NCI-H1694 treated with DMSO at 0.1 percent for 48 hours (cell line): ENCODE measurements at places on chromosomes 4 and X.
A peak's percentile ranks its signal among the peaks of the same experiment; 100 is the strongest.

GRCh38 chrX:119755981-119756533 is 2.3 kb upstream of the SOWAHD start:
- DNase-seq: no peak

DNA sequence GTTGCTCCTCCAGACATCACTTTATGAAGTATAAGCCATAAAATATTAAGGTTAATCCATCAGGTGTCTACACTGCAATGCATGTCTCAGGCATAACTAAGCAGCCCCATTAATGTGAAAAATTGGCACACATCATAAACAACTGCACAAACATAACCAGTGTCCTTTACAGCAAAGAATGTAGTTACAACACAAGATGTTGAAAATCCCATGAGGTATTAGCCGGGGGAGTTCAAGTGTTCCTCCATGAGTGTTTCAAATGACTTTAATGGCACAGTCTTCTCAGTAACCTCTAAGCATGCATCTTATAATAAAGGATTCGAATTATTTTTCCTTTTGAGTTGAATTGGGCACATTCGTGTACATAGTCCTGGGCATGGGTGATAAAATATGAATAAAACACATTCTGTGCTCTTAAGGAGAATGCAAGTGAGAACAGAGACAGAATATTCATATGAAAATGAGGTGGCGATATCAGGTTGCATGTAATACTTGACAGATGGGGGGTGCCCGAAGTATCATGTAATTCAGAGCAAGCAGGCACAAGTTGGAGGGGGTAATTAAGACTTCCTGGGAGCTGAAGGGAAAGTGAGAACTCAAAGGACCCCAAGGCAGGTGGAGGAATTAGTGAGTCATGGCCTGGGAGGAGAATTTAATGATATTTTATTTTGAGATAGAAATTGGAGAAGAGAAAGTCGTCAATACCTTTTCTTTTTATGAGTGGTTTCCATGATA is 18.2 kb upstream of the VCX2 start:
- DNase-seq: no peak

DNA sequence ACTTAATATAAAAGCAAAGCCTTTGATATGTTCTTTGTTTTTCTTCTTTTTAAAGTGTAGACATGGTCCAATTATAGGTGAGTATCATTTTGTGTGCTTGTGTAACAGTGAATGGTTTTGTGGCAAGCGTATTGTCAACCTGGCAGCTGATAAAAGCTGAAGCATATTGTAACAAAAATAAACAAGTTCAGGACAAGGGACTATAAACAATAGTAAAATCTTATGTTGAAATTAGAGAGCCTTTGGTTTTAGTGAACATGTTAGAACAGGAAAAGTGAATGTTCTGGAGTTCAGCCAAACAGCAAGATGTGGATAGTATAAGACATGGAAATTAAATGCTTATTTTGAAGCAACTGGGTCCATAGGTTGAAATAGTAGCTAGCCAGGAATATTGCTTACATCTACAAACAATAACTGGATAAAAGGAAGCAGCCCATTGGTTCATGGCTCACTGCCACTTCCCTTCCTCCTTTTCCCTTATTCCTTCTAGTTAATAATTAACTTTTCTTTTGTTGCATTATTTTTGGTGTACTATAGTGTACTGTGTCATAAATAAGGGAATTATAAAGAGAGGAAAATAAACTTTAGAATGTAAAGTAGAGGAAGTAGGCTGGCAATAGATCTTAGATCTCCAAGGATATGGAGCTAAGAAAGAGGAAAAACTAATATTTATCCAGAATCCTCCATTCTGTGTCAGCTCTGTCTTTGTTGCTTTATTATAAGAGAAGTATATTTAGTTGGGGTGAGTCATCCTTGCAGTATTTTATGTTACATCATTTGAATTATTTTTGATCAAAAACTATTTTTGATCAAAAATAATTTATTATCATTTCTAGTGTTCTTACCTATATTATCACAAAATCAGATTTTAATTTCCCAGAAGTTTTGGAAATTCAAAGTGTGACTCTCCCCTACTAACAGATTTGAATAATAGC is 65.6 kb downstream of the MRPL1 start:
- peak; percentile 2 for DNase-seq

DNA sequence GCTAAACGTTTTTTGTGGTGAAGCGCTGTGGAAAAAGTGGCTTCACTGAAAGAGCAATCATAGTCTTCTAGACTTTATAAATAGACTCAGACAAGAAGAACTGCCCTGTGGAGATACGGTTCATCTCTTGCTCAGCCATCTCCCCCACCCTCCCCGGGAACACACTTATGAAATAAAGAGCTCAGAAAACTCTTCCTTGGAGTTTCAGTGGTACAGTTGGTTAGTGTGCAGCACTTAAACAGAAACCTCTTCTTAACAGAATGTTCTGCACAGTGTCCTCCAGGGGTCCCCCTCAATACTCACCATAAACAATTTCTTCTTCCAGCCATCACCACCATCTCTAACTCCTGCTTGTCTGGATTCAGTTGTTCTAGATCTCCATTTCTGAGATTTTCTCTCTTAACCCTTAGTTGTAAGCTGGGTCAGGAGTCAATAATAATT is 313.0 kb downstream of the ARHGAP10 start:
- no peak for DNase-seq

GRCh38 chr4:28886934-28887333 is 1833.2 kb upstream of the PCDH7 start:
- DNase-seq: no peak

DNA sequence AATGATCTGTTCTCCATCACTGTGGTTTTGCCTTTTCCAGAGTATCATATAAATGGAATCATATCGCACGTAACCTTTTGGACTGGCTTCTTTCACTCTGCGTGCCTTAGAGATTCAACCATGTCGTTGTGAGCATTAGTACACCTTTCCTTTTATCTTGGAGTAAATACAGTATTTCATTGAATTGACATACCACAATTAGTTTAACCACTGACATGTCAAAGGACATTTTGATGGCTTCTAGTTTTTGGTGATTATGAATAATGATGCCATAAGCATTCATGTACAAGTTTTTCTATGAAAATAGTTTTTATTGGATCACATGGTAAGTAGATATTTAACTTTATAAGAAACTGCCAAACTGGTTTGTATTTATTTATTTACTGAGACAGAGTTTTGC is 35.2 kb downstream of the DDX3X start:
- no peak for DNase-seq

GRCh38 chrX:114841051-114841450 is 176.4 kb downstream of the IL13RA2 start:
- no peak for DNase-seq

GRCh38 chr4:148443512-148444295 is 1.5 kb upstream of the NR3C2 start:
- no peak for DNase-seq

GRCh38 chr4:113173793-113174264 is 124.4 kb downstream of the ANK2 start:
- no peak for DNase-seq

- no peak for DNase-seq
These were observed 80.2 kb downstream of the DIAPH2 start for GRCh38 chrX:96764864-96765263.

DNA sequence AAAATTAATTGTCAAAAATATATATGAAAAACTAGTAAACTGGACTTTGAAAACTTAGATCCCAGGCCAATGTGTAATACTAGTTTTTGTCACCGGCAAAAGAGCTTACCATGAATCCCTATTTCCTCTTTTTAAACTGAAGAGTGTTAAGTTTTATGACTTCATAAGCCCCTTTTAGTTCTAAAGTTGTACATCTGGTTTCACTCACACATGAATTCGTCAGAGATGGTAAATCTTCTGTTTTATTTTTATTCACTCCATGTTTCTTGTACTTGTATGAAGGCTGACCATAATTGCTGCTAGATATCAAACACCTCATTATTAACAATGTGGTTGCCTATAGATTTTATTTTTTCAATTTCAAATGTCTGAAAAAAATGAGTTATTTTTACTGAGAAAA is 827.9 kb downstream of the PCDH7 start:
- DNase-seq: no peak

- no peak for DNase-seq
These were observed 4.0 kb upstream of the TMEM156 start for GRCh38 chr4:39036172-39036571.

GRCh38 chr4:182698212-182698611 is 219.0 kb downstream of the DCTD start:
- no peak for DNase-seq

DNA sequence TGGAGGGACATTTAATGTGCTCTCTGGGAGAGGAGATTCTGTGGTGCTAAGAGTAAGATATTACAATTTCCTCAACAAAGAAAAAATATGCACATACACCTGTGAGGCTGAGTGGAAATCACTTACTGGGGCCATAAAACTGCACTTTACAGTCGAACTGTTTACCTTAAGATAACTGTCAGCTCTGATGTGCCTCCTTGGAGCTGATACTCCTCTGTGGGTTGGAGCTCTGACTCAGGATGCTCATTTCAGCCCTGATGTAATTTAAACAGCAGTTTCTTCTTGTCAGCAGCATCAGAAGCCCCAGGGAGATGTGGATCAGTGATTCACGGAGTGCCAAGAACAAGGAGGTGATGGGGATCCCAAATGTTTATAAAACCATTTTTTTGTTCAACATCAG is 241.9 kb upstream of the SFRP2 start:
- no peak for DNase-seq

- DNase-seq: no peak
These were observed 203.3 kb upstream of the JADE1 start for GRCh38 chr4:128606173-128606572.

GRCh38 chrX:150940844-150941495 is 42.2 kb upstream of the HMGB3 start:
- DNase-seq: no peak

DNA sequence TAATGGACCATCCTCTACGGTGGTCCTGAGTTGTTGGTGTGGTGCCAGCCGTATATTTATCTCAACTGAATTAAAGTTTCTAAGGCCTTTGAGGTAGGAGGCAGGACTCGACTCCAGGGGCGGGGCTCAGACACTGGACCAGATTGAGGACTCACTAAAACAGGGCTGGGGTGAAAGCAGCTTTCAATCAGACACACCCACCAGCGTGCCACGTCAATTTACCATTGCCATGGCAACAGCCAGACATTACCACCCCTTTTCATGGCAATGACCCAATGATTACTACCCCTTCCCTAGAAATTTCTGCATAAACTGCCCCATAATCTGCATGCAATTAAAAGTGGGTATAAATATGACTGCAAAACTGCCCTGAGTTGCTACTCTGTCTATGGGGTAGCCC is 6.7 kb upstream of the TLR1 start:
- no peak for DNase-seq

DNA sequence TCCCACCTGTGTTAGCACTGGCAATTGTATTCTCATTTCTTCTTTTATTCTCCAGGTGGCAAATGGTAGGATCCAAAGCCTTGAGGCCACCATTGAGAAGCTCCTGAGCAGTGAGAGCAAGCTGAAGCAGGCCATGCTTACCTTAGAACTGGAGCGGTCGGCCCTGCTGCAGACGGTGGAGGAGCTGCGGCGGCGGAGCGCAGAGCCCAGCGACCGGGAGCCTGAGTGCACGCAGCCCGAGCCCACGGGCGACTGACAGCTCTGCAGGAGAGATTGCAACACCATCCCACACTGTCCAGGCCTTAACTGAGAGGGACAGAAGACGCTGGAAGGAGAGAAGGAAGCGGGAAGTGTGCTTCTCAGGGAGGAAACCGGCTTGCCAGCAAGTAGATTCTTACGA is 176.9 kb downstream of the PTTG2 start:
- no peak for DNase-seq

- DNase-seq: no peak
These were observed 157.6 kb downstream of the DCK start for GRCh38 chr4:71151054-71151453.

DNA sequence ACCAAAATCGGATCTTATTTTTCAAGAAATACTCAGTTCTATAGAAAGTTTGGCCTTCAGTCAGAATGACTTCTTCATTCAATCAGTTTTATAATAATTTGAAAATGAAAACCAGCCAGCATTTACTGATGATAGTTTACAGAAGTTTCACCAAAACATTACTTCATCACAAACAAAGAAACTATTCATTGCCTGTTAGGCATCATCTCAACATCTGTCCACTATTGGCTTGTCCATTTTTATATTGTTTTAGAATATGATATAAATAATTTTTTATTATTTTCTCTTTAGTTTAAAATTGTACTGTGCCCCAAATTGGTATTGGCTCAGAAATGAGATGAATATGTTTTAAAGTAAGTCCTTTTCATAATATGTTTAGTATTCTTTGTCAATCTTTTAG is 38.4 kb downstream of the FAT4 start:
- DNase-seq: no peak

- peak; percentile 56 for DNase-seq
These were observed at the start of gene SCARB2 for GRCh38 chr4:76213415-76214176. SCARB2 (minus strand) TSS chr4:76213824; CDS start chr4:76213543, 281 bp downstream.

DNA sequence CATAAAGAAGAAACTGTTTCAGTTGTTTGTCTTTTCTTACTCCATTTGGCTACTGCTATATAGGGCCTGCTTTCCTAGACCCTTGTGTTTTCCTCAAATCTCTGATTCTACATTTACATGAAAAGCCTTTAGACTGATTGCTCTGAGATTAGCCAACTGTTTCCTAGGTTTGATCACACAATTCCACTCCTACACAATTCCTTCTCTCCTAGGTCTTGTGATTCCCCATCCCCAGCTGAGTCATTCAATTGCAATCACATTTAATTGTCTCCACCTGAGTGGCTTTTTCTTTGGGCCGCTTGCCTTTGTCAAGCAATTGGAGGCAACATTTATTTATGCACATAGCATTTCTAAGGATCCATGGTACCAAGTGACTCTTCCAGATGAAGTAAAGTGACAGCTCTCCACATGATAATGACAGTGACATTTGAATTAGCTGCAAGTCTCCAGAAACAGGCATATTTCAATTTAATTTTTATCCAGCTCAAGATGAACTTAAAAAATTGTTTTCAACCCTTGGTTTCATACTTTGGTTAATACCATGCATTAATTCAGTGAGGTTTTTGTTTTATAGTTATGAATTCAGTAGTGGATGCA is 35.8 kb downstream of the ATXN3L start:
- DNase-seq: no peak

DNA sequence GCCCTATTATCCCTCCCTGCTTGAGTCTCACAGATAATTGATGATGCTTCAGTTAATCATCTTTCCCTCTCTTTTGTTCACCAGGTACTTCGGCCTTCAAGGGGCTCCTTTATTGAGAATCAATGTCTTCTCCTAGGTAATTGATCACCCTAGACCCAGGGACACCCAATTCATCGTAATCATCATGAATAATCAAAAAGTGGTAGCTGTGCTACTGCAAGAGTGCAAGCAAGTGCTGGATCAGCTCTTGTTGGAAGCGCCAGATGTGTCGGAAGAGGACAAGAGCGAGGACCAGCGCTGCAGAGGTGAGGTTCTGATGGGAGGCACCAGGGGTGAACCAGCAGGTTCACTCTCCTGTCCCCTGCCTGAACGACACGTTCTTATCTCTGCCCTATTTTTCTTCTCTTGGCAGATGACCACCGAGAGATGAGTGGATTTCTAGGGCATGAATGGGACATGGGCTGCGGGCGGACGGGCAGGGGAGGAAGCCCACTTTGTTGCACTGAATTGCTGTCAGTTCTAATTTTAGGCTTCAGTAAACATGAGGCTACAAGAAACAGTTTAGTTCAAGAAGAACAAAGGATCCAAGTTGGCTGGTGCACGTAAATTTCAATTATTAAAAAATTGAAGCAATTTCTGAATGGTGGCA is 80.5 kb downstream of the ALPK1 start:
- DNase-seq: no peak
